ENCODE measurements at places on chromosomes 2 and 18.
A peak's percentile ranks its signal among the peaks of the same experiment; 100 is the strongest.

- DNase-seq, result no peak
Observed at GRCh38 chr2:234300391-234300925, 196.4 kb downstream of the ARL4C start.

GRCh38 chr2:168814939-168815907 is 12.8 kb downstream of the NOSTRIN start:
- DNase-seq, result no peak

DNA sequence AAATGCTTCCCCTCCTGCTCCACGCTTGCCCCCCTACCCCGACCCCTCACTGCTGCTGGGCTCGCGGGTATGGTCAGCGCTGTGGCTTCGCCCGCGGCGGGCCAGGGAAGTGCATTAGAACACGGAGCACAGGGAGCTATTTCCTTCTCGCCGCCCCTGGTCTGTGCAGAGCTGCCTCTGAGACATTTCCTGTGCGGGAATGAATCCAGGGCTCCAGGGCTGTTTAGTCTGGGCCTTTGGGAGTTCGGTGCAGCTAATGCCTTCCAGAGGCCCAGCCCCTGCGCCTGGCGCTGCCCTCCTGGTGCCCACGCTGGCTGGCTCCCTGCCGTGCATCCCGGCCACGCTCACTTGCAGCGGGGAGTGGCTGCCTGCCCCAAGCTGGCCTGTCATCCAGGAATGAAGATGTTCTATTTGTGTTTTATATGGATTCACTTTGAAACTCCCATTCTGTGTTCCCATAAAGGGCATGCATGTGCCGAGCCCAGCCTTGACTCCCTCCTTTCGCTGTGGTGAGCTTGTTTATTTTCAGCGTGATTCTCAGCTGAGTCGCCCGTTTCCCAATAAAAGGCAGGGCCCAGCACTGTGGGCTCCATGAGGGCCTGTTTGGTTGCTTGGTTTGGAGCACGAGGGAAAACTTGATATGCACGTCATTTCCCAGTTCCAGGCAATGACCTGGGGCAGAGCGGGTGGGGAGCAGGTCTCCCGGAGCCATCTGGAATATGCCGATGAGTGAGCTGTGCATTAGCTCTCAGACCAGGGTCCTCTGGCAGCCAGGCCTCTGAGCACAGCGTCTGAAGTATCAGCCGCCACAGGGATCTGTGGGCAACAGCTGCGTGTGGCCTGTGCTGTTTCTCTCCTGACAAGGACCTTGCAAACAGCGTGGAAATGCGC is 42.7 kb downstream of the SH3RF3 start:
- DNase-seq, result no peak

- DNase-seq, result no peak
Observed at GRCh38 chr18:78183815-78184214, 795.8 kb upstream of the SALL3 start.

DNA sequence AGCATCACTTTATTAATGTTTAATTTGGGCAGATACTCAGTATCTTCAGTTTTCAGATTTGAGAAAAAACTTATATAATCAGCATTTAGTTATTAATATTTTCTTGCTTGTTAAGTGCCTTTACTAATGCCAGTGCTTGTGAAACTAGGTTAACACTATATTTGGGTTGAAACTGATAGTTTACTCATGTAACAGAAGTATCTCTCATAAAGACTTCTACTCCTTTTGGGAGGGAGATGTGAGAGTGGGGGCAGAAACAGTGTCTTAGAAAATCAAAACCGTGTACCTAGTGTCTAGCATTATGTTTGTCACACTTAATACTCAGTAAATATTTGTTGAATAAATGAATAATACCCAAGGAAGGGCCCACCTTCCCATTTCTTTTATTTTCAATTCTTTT is 129.5 kb downstream of the MSTN start:
- no peak for DNase-seq

GRCh38 chr2:216081012-216081411 is 597 bp downstream of the PECR start:
- DNase-seq, result no peak

DNA sequence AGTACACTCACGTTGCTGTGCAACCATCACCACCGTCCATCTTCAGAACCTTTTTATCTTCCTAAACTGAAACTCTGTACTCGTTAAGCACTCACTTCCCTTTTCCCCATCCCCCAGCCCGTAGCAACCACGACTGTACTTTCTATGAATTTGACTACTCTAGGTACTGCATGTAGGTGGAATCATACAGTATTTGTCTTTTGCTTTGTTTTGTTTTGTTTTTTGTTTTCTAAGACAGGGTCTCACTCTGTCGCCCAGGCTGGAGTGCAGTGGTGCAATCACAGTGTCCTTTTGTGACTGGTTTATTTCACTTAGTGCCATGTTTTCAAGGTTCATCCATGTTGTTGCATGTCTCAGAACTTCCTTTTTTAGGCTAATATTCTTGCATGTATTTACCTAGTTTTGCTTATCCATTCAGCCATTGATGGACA is 7.0 kb upstream of the TYMS start:
- peak; percentile 19 for DNase-seq

GRCh38 chr2:78408795-78409118 is 616.7 kb upstream of the REG3G start:
- no peak for DNase-seq

DNA sequence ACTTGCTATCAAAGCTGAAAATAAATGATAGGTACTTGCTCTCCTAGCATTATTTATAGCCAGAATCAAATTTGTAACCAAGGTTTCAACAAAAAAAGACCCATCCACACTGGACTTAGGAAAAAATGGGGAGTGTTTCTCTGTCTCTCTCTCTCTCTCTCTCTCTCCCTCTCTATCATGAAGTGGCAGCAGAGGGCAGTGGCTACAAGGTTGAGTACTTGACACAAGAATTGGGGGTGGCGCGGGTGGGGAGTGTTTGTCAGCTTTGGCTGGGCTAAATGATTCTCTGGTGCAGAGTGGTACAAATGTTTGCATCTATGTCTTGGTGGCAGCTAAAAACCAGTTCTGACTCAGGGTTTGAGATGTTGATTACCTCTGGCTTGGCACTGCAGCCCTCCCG is 85.0 kb downstream of the RBM43 start:
- no peak for DNase-seq

DNA sequence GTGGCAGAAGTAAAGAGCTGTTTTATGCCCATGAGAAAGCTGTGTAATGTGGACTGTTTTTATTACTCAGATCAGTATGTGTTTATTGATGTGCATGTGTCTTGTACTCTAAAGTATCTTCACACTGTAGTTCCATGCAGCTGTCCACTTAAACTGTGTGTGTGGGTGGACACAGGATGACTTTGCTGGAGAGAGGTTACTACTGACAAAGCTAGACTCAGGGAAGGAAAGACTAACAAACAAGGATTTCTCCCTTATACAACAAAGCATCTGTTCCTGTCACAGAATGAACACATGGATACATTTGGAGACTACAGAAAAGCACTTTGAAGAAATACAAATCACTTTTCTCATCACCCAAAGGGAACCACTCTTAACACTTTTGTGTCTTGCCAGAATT is 10.0 kb downstream of the FHOD3 start:
- DNase-seq, result no peak

DNA sequence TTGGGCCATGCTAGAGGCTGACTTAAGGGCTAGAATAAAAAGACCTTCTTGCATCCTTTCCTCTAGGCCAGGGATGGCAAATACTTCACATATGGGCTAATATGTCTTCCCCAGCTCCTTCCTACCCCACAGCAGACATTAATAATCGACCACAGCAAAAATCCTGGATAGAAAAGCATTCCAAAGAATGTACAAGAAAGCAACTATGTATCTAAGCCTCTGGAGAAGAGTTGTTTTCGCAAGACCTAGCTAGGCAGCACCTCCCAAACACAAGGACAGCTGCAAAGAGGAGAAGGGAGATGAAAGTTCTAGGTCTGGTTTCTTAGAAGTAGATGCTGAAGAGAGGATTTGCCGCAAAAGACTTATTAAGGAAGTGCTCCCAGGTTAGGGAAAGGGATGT is 372.6 kb downstream of the SLC4A3 start:
- DNase-seq, result no peak

GRCh38 chr2:45256173-45256866 is 247.1 kb upstream of the SIX2 start:
- DNase-seq, result no peak

DNA sequence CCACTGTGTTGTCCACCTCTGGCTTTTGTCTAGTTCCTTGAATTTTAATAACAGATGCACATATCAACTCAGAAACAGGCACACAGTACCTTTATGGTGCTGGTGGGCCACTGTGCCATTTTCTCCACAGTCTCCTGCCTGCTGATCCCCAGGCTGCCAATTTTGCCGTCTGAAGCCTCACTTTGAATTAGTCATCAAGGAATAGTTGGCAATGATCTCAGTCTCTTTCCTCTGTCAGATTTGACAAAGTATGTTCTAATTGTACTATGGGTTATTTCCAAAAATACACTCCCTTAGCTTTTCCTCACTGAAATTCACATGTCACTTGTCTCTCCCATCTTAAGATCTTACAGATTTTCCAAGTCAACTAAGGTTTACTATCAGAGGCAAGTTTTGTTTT is 140.7 kb downstream of the ZNF516 start:
- DNase-seq, result no peak

GRCh38 chr18:79386547-79386946 is 9.2 kb upstream of the NFATC1 start:
- no peak for DNase-seq

DNA sequence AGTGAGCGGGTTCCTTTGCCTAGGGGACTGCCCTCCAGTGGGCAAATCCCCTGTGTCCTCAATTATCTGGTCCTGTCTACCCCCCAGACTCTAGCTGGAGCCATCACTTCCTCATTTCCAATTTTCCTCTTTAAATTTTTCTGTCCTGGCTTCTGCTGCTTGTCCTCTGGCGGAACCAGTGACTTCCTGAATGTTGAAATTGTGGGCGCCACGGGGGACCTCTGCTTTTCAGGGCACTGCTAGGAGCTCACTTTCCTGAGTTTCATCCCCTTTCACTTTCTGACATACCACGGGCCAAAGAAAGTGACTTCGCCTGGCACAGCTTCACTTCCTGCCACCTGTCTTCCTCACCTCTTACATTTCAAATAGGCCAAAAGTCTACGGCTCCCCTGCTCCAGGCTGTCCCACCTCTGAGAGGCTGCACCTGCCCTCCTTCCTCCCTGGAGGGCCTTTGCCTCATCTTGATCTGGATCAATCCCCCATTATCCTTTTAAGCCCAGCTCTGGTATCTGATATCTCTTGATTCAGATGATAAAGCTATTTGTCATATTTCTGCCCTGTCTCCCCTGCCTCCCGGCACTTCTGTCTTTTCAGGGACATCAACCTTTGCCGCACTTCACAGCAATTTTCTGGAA is 1.4 kb upstream of the MARCO start:
- peak; percentile 91 for DNase-seq

- DNase-seq, result no peak
Observed at GRCh38 chr2:136916131-136916530, 150.8 kb downstream of the THSD7B start.

GRCh38 chr2:113300281-113300680 is 21.6 kb upstream of the PAX8 start:
- DNase-seq, result no peak

DNA sequence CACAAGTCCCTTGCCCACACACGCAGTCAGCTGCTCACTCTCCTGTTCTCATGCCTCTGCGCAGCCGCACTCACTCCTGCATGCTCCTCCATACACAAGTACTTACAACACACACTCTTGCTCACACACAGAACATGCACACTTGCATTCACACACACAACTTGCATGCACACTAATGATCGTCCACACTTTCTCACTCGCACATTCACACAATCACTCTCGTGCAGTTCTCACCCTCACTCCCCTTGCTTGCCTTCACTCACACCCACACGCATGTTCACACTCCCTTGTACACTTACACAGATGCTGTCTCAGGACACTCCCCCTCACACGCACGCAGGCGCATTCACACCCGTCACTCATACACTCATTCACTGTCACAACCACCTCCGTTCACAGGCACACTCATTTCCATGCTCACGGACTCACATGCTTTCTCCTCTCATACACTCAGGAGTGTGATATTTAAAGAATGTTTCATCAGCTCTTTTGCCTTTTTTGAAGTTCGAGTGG is 36.1 kb upstream of the LYPD6B start:
- DNase-seq, result no peak

GRCh38 chr18:2442726-2443275 is 128.5 kb downstream of the METTL4 start:
- DNase-seq, result no peak

GRCh38 chr2:237441605-237442274 is 27.8 kb upstream of the COL6A3 start:
- peak; percentile 59 for DNase-seq

- DNase-seq, result no peak
Observed at GRCh38 chr2:133317178-133317577, 251.1 kb downstream of the NCKAP5 start.

GRCh38 chr18:62596145-62597005 is 73.5 kb downstream of the ZCCHC2 start:
- DNase-seq, result peak; percentile 17

DNA sequence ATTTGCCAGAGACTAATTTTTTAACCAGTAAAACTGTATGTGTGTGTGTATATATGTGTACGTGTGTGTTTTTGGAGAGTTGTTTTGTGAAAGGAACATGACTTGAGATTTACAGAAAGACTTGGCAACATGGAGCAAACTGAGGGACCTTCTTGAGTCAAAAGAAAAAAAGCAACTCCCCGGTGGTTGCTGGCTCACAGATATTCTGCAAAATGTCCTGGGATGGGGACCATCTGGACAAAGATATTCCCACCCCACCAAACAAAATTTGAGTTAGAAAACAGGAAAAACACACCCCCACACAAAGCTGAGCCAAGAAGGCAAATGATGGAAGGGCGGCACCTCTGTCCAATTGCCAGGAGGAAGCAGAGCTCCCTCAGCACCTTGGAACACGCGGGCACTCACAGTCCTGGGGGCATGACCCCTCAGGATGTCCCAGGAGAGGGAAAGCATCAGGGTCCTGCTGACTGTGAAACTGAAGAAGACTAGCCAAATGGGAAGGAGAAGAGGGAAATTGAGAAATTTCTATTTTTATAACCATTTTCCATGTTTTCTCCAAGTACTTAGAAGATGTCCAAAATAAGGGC is 290.2 kb upstream of the ACVR2A start:
- DNase-seq, result no peak

- DNase-seq, result no peak
Observed at GRCh38 chr2:11647834-11648600, 22.0 kb downstream of the NTSR2 start.

- no peak for DNase-seq
Observed at GRCh38 chr2:1306014-1306686, 107.1 kb upstream of the TPO start.

DNA sequence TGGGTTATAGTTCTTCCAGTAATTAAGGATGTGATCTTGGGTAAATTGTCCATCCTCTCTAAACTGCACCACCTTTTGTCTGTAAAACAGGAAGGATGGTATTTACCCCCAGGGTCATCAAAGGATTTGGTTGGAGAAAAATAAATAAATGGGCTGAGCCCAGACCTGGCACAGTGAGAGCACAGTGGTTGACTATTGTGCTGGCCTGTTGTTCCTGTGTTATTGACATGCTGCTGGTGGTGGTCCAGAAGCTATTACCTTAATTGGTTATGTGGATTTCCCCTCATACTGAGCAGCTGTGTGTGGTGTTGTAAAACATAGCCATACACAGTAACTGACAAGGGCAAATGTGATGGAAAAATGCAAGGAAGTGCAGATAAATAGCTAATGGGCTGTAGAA is 746 bp upstream of the IL37 start:
- no peak for DNase-seq

- DNase-seq, result peak; percentile 27
Observed at GRCh38 chr2:136049991-136050920, 64.8 kb upstream of the DARS1 start.

Measured in suppressor macrophage treated with lipopolysaccharide for 4 hours (primary cell).